ENCODE measurements at places on chromosomes 7 and 10.

DNA sequence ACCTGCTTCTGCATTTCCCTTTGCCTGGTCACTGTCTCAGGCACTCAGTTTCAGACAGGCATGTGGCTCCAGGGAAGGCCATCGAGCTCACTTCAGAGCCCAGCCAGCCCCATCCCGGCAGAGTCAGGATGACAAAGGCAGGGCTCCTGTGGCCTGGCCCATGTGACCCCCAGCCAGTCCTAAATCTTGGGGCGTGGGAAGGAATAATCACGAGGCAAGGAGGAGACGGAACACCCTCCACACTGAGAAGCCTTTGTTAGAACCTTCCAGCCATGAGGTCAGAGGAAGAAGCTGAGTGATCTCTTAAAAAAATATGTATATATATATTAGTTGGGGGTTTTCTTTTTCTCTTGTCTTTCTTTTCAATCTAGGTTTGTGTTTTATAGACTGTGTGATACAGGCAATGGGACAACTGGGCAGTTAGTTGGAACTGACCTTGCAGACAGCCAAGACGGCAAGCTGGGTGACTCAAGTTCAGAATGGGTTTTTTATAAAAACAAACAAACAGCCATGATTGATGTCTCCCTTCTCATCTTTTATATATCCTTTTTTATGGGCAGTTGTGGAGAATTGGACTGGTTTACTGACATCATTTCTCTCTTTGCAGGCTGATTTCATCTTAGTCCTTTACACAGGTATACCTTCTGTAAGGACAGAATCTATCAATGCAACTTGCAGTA, 60.8 kb downstream of the CHN2 start:
- no peaks in the 10 kb centered on the region for H3K4me1 ChIP-seq
- no peaks in the 10 kb centered on the region for H3K36me3 ChIP-seq
- peaks cover 2% of the 10 kb centered on the region for H3K27me3 ChIP-seq
- H3K4me3 ChIP-seq, result no peak overlapping the region
- no peak for DNase-seq
- H3K27ac ChIP-seq, result no peak overlapping the region

GRCh38 chr10:103350517-103351260, at the start of gene PCGF6:
Gene PCGF6 (minus strand): TSS chr10:103351140. CDS start chr10:103351066, 74 bp downstream.
- peak within 1 kb of the TSS; percentile 90 for H3K4me3 ChIP-seq
- peak; percentile 62 for DNase-seq
- H3K27ac ChIP-seq, result peak within 1 kb of the TSS; percentile 67
- no peaks in the 10 kb centered on the region for H3K4me1 ChIP-seq
- H3K36me3 ChIP-seq, result no peaks in the 10 kb centered on the region

DNA sequence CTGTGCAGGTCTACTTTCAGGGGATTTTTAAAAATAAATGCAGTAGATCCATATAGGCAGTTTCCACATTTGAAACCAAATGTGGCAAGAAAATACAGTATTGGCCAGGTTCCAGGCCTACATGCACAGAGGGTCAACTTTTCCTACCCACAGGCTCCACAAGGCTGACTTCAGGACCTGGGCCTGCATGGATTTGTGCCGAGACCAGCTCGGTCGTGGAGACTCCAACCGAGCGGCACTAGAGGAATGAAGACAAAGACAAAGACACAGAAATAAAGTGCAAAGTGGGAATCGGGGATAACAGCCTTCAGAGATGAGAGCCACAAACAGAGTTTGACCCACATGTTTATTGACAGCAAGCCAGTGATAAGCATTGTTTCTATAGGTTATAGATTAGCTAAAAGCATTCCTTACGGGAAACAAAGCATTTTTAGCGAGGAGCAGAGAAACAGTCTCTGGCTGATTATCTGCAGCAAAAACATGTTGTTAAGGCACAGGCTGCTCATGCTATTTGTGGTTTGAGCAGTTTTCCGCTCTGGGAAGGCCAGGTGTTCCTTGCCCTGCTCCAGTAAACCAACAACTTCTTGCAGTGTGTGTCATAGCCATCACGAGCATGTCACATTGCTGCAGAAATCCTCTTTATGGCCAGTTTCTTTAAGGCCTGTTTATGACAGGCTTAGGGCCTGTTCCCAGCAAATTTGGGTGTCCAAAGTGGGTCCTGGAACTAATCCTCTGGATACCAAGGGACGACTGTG, 52.6 kb downstream of the ZNF37A start:
- H3K36me3 ChIP-seq, result no peaks in the 10 kb centered on the region
- no peak overlapping the region for H3K27ac ChIP-seq
- DNase-seq, result no peak
- H3K27me3 ChIP-seq, result no peaks in the 10 kb centered on the region
- no peaks in the 10 kb centered on the region for H3K4me1 ChIP-seq

GRCh38 chr7:157017603-157018327, 7.3 kb upstream of the MNX1 start:
- H3K4me1 ChIP-seq, result peaks cover 10% of the 10 kb centered on the region
- H3K27ac ChIP-seq, result no peak overlapping the region
- no peak overlapping the region for H3K4me3 ChIP-seq
- peaks cover 32% of the 10 kb centered on the region for H3K27me3 ChIP-seq
- H3K36me3 ChIP-seq, result no peaks in the 10 kb centered on the region
- no peak for DNase-seq

- DNase-seq, result no peak
- H3K36me3 ChIP-seq, result no peaks in the 10 kb centered on the region
- H3K27me3 ChIP-seq, result peaks cover 2% of the 10 kb centered on the region
- no peak overlapping the region for H3K27ac ChIP-seq
These were observed 148.5 kb downstream of the ANLN start for GRCh38 chr7:36538126-36538525.

GRCh38 chr7:102000123-102000522, 182.7 kb downstream of the CUX1 start:
- peaks cover 3% of the 10 kb centered on the region for H3K36me3 ChIP-seq
- no peaks in the 10 kb centered on the region for H3K27me3 ChIP-seq
- H3K4me1 ChIP-seq, result peaks cover 14% of the 10 kb centered on the region
- DNase-seq, result no peak
- H3K27ac ChIP-seq, result no peak overlapping the region

- H3K36me3 ChIP-seq, result no peaks in the 10 kb centered on the region
- no peaks in the 10 kb centered on the region for H3K4me1 ChIP-seq
- DNase-seq, result no peak
- no peaks in the 10 kb centered on the region for H3K27me3 ChIP-seq
These were observed 174.6 kb upstream of the TARP start for GRCh38 chr7:38448054-38448453.

GRCh38 chr7:70942791-70943190, 189.2 kb upstream of the GALNT17 start:
- no peaks in the 10 kb centered on the region for H3K36me3 ChIP-seq
- no peak overlapping the region for H3K4me3 ChIP-seq
- no peaks in the 10 kb centered on the region for H3K4me1 ChIP-seq

DNA sequence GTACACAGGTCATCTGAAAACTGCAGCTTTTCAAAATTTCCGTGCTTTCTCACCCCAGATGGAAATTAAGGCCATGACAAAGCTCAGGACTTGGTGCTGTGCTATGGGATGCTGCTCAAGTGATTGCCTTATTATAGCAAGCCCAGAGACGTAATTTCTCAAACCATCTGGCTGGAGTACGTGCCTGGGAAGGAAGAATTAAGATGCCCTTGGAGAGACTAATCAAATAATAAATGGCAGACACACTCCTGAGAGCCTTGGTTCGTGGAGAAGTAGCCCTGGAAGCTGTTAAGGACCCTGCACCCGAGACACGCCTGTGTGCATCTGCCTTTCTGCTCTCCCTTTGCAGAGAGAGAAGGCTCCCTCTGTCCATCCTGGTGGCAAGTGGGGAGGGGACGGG, 38.3 kb upstream of the PRLHR start:
- H3K27me3 ChIP-seq, result peaks cover 13% of the 10 kb centered on the region
- H3K4me1 ChIP-seq, result no peaks in the 10 kb centered on the region
- no peak overlapping the region for H3K4me3 ChIP-seq
- H3K27ac ChIP-seq, result no peak overlapping the region
- no peak for DNase-seq

DNA sequence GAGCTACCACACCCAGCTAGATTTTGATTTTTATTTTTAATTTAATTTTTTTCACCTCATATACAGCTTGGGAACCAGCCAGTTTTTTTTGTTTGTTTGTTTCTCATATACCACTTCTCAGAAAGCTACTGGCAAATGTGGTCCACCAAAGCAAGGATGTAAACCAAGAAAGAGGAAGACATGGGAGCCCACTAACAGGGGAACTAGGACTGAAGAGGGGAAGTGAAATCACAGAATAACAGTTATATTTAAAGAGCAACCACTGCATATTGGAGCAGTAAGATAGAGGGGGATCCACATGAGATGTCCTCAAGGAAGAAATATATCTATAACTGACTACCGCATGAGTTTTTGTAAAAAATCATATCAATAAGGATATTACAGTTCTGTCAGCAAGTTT, 10.5 kb downstream of the CPVL start:
- no peak overlapping the region for H3K27ac ChIP-seq
- no peak for DNase-seq
- no peak overlapping the region for H3K4me3 ChIP-seq
- peaks cover 17% of the 10 kb centered on the region for H3K27me3 ChIP-seq
- H3K36me3 ChIP-seq, result no peaks in the 10 kb centered on the region

- H3K27me3 ChIP-seq, result peaks cover 15% of the 10 kb centered on the region
- H3K4me3 ChIP-seq, result peak overlapping the region; percentile 22
- no peak for DNase-seq
- no peaks in the 10 kb centered on the region for H3K36me3 ChIP-seq
These were observed 274 bp downstream of the PITX3 start for GRCh38 chr10:102241032-102241443.

- H3K27me3 ChIP-seq, result no peaks in the 10 kb centered on the region
- H3K27ac ChIP-seq, result no peak overlapping the region
- peaks cover 31% of the 10 kb centered on the region for H3K36me3 ChIP-seq
- H3K4me3 ChIP-seq, result no peak overlapping the region
- peaks cover 20% of the 10 kb centered on the region for H3K4me1 ChIP-seq
- no peak for DNase-seq
These were observed 36.9 kb downstream of the TAF3 start for GRCh38 chr10:7855205-7855604.

DNA sequence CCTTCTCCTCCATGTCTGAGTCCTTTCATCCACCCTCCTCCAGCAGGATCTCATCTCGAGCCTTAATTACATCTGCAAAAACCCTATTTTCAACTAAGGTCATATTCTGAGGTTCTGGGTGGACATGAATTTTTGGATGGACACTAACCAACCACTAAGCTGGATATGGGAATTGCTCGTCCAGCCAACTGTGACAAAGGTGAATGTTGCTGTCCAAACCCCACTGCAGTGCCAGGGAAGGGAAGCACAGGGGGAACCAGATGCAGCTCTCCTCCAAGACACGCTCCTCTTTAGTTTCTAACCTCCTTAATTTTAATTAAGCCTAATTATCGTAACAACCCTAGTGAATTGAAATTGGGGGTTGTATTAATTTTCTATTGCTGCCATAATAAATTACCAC, 65.1 kb upstream of the EBF3 start:
- H3K27ac ChIP-seq, result no peak overlapping the region
- H3K27me3 ChIP-seq, result peaks cover 3% of the 10 kb centered on the region
- no peak overlapping the region for H3K4me3 ChIP-seq
- H3K4me1 ChIP-seq, result no peaks in the 10 kb centered on the region
- no peak for DNase-seq
- H3K36me3 ChIP-seq, result no peaks in the 10 kb centered on the region

GRCh38 chr10:44354771-44355170, 30.1 kb downstream of the CXCL12 start:
- H3K27me3 ChIP-seq, result peaks cover 7% of the 10 kb centered on the region
- no peak overlapping the region for H3K4me3 ChIP-seq
- no peaks in the 10 kb centered on the region for H3K4me1 ChIP-seq

GRCh38 chr7:101559586-101559985, 69.5 kb downstream of the MYL10 start:
- H3K27me3 ChIP-seq, result peaks cover 19% of the 10 kb centered on the region
- H3K27ac ChIP-seq, result no peak overlapping the region
- no peak overlapping the region for H3K4me3 ChIP-seq
- H3K36me3 ChIP-seq, result peaks cover 4% of the 10 kb centered on the region
- H3K4me1 ChIP-seq, result peaks cover 8% of the 10 kb centered on the region

GRCh38 chr7:129771928-129772479, 160.5 kb downstream of the NRF1 start:
- DNase-seq, result no peak
- H3K36me3 ChIP-seq, result no peaks in the 10 kb centered on the region
- H3K4me3 ChIP-seq, result no peak overlapping the region
- no peak overlapping the region for H3K27ac ChIP-seq
- peaks cover 3% of the 10 kb centered on the region for H3K27me3 ChIP-seq
- peaks cover 4% of the 10 kb centered on the region for H3K4me1 ChIP-seq

- H3K27ac ChIP-seq, result no peak overlapping the region
- no peaks in the 10 kb centered on the region for H3K36me3 ChIP-seq
- no peak for DNase-seq
- H3K27me3 ChIP-seq, result peaks cover 9% of the 10 kb centered on the region
- H3K4me3 ChIP-seq, result no peak overlapping the region
These were observed 354.0 kb downstream of the ARL4A start for GRCh38 chr7:13041368-13041988.

GRCh38 chr10:76440426-76440825, 1009.0 kb downstream of the LRMDA start:
- no peaks in the 10 kb centered on the region for H3K4me1 ChIP-seq
- H3K4me3 ChIP-seq, result no peak overlapping the region
- no peak for DNase-seq
- H3K27me3 ChIP-seq, result no peaks in the 10 kb centered on the region
- H3K36me3 ChIP-seq, result no peaks in the 10 kb centered on the region
- no peak overlapping the region for H3K27ac ChIP-seq

DNA sequence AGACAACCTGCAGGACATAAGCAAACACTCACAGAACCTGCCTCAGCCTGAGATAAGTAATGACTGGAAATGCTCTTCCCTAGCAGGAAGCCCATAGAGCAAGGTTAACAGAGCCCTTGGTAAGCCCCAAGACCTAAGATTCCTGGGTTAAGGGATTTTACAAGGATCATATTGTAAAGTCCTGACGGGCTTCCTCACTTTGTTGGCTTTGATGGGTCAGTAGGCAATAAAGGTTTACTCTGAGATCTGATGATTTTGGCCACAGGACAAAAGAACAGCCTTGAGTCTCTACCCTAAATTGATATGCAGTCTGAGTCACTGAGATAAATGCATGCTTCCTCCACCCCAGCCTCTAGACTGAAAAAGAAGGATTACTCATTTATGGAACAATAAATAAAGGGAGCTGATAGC, 270.8 kb downstream of the HTR7 start:
- H3K4me3 ChIP-seq, result no peak overlapping the region
- H3K36me3 ChIP-seq, result no peaks in the 10 kb centered on the region
- H3K27me3 ChIP-seq, result peaks cover 8% of the 10 kb centered on the region

DNA sequence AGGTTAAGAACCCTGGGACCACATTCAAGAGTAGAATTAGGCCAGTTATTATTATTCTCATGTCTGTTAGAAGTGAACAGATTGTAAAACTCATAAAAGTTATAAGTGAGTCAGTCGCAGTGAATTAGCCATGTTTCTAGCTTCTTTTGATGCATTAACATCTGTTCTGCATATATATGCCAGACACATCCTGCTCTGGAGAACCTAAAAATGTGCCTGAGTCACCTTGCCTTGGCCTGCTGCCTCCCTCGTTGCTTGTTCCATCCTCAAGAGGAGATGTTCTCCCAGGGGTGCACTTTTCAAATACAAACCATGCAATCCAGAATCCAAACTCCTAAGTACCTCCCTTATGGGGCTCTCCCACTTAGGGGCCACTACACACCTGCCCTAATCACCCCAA, 14.8 kb downstream of the TSPAN12 start:
- H3K36me3 ChIP-seq, result no peaks in the 10 kb centered on the region
- no peaks in the 10 kb centered on the region for H3K4me1 ChIP-seq
- no peak overlapping the region for H3K27ac ChIP-seq
- H3K27me3 ChIP-seq, result no peaks in the 10 kb centered on the region

All from memory B cell (primary cell).